ENCODE measurements at places on chromosomes 7 and 10. TPM values are rescaled to one million over a fixed set of nuclear protein-coding genes. Genes with fewer than 3 reads are reported as not detected.

MSMB gene
- not detected for total RNA-seq

IKZF1 gene
- total RNA-seq, result 225 TPM

GBX1 gene
- total RNA-seq, result not detected

LLCFC1 gene
- not detected for total RNA-seq

PTPRN2 gene
- total RNA-seq, result 0.33 TPM

OPN1SW gene
- not detected for total RNA-seq

METTL2B gene
- total RNA-seq, result 59.5 TPM

DEPP1 gene
- total RNA-seq, result not detected

ST8SIA6 gene
- not detected for total RNA-seq

COL28A1 gene
- not detected for total RNA-seq

ANKRD30A gene
- total RNA-seq, result not detected

NEUROD6 gene
- not detected for total RNA-seq

TMEM139 gene
- total RNA-seq, result 0.90 TPM

ELN gene
- not detected for total RNA-seq

ERVW-1 gene
- total RNA-seq, result not detected

HOXA10 gene
- total RNA-seq, result not detected

KIAA1549 gene
- total RNA-seq, result 1.1 TPM

SMKR1 gene
- 11.6 TPM for total RNA-seq

INTS15 gene
- 45.8 TPM for total RNA-seq

PILRA gene
- total RNA-seq, result 1.9 TPM

ATP6V0E2 gene
- total RNA-seq, result 76.2 TPM

SFTPA1 gene
- not detected for total RNA-seq

KCNH2 gene
- 0.24 TPM for total RNA-seq
